Common myeloid progenitor, CD34-positive (primary cell): ENCODE measurements at places on chromosomes 16 and 17.

GRCh38 chr17:75517297-75517865, 1.1 kb downstream of the TSEN54 start:
- DNase-seq, result no peak

- no peak for DNase-seq
Measured at GRCh38 chr16:13168091-13168572, 266.7 kb downstream of the SHISA9 start.

GRCh38 chr16:57403965-57404817, at the start of gene CCL17:
Gene CCL17 (plus strand): TSS chr16:57404767. CDS start chr16:57413933, 9,166 bp downstream.
- no peak for DNase-seq

GRCh38 chr16:65697065-65697464, 575.2 kb upstream of the CDH11 start:
- no peak for DNase-seq

DNA sequence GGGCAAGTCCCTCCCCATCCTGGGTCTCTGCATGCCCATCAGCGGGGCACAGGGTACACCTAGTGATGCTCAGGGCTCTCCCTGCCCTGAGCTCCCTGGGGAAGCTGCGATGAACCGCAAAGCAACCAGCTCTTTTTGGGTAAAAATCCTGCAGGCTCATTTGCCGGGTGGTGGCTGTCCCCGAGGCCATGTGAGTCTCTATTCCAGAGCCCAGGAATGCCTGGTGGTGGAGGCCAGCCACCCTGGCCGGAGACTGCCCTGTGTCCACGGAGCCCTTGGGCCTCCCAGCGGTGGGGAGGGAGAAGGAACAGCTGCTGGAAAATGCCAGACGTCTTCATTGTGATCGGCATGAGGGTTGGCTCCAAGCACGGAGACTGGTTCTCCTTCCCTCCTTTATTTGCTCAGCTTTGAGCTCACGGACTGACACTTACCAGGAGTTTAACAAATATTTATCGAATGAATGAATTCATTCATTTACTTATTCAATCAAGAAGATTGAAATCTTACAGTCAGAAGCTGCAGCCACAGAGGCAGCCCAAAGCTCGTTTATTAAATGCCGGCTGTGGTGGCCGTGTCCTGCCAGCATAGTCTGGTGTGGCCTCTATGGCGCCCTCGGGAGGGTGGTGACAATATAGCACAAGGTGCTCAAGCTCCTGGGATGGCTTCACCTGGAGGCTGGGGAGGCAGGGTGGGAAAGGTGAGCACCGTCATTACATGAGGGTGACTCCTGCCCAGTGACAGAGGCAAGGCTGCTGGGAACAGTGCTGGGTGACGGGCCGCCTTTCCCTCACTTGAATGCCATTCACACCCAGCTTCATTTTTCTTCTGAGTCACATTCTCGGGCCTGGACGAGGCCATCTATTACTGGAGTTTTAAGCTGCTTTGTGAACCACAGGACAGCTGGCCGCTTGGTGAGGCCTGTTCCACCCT, 31.1 kb upstream of the JPH3 start:
- DNase-seq, result peak; percentile 31

GRCh38 chr16:66713076-66713475, 16.5 kb upstream of the CMTM4 start:
- no peak for DNase-seq

DNA sequence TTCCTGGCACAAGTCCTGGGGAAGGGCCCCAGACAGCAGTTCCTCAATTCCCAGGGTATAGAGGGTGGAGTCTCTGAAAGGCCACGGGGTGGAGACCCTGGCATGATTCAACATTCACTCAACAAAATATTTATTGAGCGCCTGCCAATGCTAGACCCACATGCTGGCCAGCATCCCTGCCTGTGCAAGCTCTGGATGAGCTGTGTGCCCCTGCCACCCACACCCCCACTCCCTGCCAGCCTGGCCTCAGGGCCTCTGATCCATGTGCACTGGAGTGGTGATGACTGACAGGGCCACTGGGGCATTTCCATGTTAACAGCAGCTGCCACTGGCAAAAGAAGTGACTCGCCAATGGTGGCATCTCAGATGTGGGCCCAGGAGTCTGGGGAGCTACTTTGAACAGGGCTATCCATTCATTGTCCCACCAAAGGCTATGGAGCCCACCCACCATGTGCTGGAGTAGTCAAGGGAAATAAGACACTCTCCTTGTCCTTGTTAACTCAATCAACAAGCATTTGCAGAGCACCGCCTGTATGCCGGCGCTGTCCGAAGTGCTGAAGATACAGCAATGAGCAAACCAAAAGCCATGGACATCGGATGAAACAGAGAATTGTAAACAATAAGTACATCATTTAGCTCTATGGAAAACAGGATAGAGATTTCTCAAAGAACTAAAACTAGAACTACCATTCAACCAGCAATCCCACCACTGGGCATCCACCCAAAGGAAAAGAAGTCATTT, 3.0 kb upstream of the PRSS22 start:
- no peak for DNase-seq

DNA sequence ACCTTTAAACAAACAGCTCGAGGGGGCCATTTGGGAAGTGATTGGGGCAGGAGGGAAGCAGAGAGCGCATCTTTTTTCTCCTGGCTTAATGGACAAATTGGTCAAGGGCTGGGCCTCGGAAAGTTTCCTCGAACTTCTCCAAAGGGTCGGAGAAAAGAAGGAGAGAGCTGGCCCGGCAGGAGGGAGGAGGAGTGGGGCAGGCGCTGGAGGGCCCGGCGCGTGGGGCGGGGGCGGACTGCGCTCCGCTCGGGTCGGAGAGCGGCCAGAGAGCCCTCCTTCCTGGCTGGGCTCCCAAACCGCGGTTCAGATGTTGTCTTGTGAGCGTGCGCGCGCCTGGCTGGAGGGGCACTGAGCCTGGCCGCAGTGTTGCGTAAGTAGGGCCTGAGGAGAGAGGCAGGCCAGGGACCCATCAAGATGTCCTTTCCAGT, 1.2 kb downstream of the MMP2 start:
- peak; percentile 31 for DNase-seq

DNA sequence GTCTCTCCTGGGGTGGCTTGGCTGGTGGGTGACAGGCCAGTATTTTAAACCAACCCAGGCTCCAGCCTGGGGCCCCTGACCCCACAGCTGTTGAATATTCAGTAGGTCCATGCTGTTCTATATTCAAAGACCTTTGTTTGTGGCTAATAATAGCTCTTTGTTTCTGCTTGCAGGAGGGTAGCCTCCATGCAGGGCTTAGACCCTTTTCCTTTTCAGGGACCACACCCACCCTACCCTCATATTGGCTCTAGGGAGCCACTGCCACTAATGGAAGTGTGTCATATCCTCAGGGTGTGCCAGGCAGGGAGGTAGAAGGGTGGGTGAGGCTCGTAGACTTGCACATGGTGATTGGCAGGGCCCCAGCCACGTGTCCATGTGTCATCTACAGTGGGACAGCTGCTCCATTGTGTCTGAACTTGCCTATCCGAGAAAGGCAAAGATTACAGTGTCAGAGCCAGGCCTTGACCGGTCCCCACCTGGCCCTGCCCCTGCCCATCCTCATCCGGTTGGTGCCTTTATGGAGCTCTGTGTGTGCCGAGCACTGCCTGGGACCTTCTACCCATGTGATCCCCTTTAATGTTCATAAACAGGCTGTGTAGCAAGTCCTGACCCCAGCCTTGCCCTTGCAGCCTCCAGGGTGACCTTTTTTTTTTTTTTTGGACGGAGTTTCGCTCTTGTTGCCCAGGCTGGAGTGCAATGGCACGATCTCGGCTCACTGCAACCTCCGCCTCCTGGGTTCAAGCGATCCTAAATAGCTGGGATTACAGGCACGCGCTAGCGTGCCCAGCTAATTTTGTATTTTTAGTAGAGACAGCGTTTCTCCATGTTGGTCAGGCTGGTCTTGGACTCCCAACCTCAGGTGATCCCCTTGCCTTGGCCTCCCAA, 22.1 kb downstream of the TMC7 start:
- DNase-seq, result no peak

DNA sequence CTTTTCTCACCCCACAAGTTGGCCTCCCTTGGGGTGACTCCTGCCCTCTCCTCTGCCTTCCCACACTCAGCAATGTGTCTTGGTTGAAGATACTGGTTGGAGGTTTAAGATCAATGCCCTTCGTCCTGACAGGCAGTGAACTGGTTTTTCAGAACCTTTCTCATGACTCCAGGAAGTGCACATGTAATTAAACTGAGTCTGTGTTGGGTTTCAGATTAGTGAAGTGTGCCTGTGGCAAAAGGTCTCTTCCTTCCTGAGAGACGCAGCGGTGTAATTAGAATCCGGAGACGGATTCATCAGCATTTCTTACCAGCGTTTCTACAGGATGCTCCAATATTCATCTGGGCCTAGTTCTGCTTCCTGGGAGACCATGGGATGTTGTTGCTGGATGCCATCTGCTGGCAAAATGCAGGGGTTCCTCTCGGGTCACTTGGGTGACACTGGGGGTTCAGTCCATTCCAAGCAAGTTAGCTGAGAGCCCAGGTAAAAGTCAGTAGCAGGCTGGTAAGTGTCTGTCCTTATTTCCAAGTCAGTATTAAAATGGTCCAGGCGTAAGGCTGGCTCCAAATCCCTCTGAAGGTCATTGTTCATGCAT, 233.3 kb downstream of the XYLT1 start:
- DNase-seq, result peak; percentile 49

- DNase-seq, result no peak
Measured at GRCh38 chr17:29698019-29698777, 75.5 kb upstream of the CORO6 start.

DNA sequence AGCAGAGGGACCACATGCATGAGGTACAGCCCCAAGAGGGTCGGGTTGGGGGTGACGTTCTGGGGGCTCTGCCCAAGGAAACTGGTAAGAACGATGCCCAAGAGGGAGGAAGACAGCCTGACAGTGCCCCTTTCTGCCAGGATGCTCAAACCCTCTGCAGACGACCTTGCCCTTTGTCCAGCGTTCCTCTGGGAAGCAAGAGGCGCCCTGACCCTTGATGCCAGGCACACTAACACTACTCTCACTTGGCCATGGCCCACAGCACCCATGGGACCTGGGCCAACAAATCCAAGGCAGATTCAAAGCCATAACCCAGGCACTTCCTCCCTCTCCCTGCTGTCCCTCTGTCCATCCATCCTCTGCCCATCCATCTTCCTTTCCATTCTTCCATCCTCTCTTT, 20.4 kb downstream of the TK2 start:
- DNase-seq, result no peak

- DNase-seq, result peak; percentile 88
Measured at GRCh38 chr16:11354733-11355574, 9.7 kb downstream of the RMI2 start.

DNA sequence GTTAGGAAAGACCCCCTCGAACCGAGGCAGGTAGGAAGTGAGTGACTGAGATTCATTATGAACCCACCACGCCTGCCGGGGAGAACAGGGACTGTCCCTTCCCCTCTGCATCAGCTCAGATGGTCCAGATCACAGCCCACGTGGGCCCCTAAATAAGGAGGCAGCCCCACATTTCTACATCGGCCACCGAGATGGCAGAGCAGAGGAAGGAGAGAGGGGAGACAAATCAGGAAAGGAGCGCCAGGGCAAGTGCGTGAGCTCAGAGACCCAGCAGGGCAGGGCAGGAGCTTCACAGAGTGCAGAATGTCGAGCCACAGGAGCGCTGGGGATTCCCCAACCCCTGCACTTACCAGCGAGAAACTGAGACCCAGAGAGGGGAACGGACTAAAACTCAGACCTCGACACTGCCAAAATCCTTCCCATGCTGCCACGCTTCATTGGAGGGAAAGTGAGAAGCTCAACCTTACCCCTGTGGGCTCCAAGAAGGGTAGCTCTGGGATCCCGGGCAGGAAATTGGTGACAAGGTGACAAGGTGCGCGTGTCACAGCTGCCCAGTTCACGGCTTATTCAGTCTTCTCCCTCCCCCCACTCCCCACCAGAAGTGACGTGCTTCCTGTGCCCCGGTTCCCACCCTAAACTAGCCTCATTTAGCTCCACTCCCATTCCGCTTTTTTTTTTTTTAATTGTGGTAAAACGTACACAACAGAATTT, at the start of gene ICAM2:
Gene ICAM2, minus strand, starts transcription at position 578 of the 711 bp plus-strand sequence. CDS start 13,942 bp downstream, outside the sequence.
- DNase-seq, result peak; percentile 98

GRCh38 chr16:22031483-22032083, 23.7 kb downstream of the MOSMO start:
- DNase-seq, result peak; percentile 44

- DNase-seq, result no peak
Measured at GRCh38 chr17:1551741-1552140, 10.9 kb downstream of the PITPNA start.

DNA sequence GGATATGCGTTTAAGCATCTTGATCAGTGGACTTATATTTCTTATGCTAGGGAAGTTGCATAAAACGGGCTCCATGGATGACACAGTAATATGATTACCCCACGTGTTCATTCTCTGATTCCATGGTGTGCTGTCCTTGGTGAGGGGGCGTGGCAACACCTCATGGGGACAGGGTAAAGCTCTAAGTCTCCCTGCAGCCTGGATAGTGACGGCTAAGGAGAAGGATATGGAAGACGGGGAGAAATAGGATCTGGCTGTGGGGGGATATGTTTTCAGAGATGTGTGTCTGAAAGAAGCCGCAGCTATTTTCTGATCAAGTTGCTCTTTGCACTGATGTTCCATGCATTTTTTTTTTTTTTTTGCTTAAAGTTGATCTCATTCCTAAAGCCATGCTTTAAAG, 84.3 kb downstream of the MARCHF10 start:
- DNase-seq, result no peak

- no peak for DNase-seq
Measured at GRCh38 chr16:77955127-77955526, 67.2 kb upstream of the CLEC3A start.
